Cortex of kidney (tissue), 1 donor: ENCODE measurements at places on chromosomes 11 and 22.

DNA sequence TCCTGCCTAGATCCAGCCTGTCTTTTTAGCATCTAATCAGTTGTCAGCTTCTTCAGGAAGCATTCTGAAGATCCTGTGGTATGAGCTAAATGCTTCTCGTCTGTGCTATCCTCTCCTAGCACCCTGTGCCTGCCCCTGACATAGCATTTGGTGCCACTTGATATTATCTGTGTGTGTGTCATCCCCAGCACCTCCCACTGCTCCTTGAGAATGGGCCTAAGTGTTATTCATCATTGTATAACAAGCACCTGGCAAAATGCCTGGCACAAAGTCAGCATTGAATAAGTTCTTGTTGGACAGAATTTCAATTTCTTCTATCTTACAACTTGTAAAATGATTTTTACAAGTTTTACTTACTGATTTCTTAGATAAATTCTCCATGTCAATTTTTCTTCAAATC, 28.1 kb upstream of the OLFML1 start:
- no peak for DNase-seq

GRCh38 chr11:1568441-1568911, 3.6 kb downstream of the DUSP8 start:
- DNase-seq = no peak

DNA sequence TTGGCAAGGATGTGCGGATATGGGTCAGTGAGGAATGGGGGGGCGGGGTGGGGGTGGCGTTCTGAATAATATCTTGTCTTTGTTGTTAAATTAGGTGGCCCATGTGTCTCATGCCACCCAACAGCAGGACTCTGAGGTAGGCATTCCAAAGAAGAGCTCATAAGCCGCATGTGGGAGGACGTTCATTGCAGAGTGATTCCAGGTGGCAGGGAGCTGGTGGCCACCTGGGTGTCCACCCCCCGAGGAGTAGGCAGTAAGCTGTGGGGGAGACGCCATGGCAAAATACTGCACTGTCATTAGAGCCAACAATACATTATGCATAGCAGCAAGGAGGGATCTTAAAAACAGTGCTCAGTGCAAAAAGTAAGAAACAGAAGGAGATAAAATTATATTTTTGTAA, 14.3 kb upstream of the CAPN5 start:
- DNase-seq = no peak

DNA sequence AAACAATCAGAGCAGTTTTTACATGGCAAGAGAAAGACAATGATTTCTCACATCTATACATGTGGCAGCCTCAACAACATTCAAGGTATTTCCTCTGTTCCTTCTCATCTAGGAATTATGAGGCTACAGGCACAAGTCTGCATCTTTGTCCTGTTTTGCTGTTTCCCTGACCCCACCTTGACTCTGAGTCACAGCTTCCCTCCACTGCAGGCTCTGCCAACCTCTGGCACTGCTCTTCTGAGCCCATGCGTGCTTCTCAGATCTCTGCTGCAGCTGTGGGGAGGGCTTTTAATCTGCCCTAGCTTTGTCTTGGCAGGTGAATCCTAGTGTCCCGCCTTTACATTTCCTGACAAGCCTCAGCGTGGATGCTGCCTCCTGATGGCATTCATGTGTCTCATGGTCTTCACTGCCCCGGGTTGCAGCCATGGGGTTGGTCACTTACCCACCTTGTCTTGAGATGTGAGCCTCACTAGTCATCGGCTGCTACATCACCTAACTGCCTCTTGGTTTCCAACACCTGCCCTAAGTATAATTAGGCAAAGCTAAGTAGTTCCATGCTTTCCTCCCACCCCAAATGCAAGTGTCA, 578.5 kb downstream of the TBC1D22A start:
- no peak for DNase-seq

DNA sequence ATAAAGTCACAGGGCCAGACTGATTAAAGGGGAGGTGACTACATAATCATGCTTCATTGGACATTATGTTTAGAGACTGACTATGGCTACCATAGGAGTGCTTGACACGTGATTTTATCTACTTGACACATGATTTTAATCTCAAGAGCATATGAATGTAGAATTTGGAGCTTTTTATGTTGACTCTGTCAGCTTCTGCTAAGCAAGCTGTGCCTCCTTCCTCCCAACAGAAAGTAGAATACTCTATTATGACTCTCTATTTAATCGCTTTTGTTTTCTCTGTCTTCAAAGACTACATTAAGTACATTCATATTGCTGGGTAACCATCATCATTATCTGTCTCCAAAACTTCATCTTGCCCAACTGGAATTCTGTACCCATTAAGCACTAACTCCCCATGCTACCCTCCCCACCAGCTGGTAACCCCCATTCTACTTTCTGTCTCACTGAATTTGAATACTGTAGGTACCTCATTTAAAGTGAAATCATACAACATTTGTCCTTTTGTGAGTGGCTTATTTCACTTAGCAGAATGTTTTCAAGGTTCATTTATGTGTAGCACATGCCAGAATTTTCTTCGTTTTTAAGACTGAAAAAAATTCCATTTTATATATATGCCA, 24.7 kb upstream of the ANGPTL5 start:
- DNase-seq = no peak

- no peak for DNase-seq
These were observed 27.0 kb downstream of the FAM76B start for GRCh38 chr11:95762534-95762933.

- no peak for DNase-seq
These were observed 77.3 kb upstream of the PHF21A start for GRCh38 chr11:46198245-46199240.

GRCh38 chr11:28086569-28086968, 21.4 kb downstream of the KIF18A start:
- DNase-seq = no peak

GRCh38 chr11:79259800-79260199, 181.0 kb downstream of the TENM4 start:
- no peak for DNase-seq

DNA sequence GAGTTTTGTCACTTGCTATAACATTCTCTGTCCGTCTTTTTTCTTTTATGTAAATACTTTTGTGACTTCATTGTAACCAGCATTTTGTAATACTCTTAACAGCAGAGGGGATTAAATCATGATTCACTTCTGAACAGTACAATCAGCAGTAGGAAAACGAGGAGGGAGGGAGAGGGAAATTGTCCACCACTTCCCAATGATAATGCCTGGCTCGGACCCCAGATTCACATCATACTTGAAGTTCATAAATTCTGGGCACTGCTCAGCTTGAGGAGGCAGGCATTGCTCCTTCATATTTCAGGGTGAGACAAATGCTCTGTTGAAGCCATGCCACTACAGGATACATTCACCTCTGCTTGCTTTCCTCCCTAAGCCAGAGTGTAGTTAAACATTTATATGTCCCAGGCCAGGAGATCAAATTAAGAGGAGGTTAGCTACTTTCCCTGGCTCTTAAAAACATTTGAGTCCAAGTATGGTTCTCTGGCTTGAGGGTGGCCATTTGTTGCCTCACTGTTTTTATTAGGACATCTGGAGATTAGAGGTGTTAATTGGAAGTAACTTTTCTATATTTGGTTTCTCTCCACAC, 129.0 kb upstream of the LDLRAD3 start:
- no peak for DNase-seq

DNA sequence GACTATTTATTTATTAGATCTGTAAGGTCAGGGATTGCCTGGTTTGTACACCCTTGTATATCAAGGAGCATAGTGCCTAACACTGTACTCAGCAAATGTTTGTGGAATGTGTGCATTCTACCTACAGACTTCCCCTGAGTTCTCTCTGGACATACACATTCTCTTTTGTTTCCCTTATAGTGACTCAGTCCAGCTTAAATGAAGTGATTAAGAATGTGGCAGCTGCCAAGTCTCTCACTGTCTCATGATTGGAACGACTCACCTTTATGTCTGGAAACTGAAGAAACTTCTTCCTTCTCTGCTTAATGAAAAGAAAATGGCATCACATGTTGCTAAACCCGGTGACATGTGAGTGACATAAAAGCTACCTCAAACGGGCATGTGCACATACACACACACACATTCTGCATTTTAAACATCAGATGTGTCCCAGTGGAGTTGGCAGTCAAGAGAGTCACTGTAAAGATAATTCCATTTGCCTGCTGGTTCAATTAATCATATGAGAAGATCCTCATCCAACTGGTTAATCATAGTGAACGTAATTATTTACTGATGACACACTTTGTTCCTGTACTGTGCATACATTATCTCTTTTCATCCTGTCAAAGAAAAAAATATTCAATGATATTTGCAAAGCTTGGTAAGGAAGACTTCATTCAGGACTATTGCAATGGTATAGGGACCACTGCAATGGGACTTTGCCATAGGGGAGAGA, 42.8 kb downstream of the GLYAT start:
- DNase-seq = no peak

DNA sequence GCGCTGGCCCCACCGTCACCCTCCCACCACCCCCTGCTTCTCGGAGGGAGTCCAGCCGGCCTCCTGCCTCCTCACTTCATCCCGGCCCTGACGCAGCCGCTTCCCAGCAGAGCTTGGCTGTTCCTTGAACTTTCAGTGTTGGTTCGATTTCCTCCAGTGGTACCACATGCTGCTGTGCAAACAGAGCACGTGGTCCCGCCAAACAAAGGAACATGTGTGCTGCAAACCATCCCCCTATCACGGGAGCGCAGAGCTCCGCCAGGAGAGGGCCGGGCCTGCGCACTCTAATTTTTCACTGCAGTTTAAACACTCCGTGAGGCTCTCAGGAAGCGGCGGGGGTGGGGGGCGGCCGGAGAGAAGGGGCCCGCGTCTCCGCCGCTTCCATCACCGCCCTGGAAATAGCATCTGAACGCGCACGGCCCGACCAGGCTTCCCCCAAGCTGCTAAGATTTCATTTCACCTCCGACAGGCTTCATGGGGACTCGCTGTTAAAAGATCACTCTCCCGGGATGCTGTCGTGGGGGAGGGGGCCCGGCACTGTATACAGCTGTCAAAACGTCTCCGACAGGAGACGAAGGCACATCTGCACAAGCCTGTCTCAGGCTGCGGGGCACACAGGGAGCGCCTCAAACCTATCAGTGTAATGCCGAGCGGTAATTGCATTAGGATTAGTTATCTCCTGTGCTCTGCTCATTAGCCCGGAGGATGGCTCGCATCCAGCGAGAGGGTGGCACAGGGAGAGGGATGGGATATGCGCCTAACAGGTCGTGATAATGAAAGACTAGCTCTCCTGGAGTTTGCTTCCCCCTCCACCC, 269.9 kb upstream of the SORL1-AS1 start:
- no peak for DNase-seq

DNA sequence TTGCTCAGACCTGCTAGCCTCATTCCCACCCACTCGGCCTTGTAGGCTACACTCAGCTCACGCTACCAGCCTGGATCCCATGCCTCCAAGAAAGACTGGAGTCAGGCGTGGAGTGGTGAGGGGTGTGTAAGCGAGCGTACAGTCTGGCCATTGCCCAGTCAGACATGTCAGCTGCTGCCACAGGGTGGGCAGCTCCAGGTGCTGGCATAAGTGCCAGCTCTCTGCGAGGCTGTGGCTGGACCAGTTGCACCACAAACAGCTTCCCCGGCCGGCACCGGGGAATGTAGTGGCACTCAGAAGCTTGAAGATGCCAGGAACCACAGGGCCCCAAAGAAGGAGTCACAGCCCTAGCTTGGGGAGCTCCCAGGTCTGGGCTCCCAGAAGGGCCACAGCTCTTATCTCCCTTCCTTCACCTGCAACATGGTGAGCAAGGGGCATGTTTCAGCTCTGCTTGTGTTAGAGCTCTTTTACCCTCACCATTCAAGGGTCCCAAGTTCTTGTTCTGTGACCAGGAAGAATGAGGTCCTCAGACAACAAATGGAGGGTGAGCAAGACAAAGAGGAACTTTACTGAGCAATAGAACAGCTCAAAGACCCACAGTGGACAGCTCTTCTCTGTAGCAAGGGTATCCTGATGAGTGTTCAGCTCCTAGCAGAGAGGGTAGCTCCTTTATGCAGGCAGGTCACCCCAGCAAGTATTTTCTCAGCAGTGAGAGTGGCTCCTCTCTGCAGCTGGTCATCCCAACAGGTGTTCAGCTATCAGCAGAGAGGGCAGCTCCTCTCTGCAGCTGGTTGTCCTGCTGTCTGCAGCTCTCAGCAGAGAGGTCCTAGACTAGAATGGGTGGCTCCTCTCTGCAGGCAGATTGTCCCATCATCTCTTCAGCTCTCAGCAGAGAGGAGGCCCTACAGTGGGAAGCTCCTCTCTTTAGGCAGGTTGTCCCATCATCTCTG, 6.0 kb downstream of the SBF2 start:
- no peak for DNase-seq

DNA sequence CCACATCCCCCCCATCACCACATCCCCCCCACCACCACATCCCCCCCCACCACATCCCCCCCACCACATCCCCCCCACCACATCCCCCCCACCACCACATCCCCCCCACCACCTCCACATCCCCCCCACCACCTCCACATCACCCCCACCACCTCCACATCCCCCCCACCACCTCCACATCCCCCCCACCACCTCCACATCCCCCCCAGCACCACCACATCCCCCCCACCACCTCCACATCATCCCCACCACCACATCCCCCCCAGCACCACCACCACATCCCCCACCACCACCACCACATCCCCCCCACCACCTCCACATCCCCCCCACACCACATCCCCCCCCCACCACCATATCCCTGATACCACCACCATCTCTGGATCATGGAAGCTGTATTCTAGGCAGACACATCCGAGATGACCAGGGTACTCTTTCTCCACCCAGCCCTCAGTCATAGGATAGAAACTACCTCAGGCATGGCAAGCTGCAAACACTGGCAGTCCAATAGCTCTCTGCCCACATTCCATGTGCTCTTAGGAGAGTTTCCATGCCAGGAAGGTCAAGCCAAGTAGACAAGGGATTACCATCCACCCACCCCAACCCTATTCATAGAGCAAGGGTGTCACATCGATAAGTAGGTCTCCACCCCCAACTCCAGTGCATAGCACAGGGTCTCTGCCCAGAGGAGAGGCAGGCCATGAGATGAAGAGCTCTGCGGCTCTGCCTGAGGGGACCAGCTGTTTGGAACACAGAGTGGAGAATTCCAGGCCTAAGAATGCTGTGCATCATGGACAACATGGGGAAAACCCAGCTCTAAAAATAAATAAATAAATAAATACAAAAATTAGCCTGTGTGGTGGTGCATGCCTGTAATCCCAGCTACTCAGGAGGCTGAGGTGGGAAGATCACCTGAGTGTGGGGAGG, 33.0 kb upstream of the TEAD1 start:
- DNase-seq = no peak

- no peak for DNase-seq
These were observed 3.4 kb upstream of the UCP3 start for GRCh38 chr11:74012074-74012809.

DNA sequence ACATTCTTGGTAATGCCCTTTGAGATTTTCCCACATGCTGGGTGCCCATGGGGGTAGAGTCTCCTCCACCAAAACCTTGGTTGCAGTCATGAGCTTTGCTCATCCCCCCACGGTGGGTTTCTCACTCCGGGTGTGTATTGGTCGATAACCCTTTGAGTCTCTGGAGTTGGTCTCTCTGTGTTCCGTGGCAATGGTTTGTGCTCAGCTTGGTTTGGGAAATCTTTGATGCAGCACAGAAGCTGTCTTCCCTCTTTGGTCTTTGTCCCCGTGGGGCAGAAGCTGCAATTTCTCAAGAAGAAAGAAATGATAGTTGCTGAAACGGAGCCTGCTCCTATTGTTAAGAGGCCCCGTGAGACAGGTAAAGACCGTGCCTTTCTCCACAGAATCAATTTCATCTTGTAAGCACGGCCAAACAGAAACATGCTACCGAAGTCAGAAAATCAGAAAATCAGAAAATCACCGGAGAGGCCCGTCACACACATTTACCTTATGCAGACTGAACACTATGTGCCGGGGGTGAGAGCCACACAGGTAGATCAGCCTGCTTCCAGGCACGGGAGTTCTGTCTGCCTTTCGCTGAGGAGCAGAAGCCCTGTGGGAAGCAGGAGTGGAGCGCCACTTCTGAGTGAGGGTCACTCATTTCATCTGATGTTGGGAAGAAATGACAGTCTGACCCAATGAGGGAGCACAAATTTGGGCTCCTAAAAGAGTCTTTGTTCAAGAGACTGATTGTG, 186.1 kb downstream of the TBC1D22A start:
- no peak for DNase-seq
